SK-MEL-5 (cell line): ENCODE measurements at places on chromosomes 6 and 20.
A peak's percentile ranks its signal among the peaks of the same experiment; 100 is the strongest.

GRCh38 chr6:18302561-18303439, 38.5 kb upstream of the DEK start:
- peak; percentile 57 for DNase-seq

DNA sequence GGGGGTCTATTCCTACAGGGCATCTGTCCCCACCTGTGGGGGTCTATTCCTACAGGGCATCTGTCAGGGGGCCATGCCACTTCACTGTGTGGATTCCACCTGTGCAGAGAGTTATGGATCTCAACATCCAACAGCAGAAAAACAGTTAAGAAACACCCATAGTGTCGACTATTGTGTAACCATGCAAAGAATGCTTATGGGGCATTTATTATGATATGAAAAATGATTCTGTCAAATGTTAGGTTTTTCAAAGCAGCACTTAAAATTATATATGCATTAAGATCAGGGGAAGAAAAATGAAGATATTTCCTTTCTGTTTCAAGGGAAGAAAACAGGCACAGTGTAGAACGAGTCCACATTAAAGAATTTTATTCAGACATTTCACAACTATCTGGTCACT, 2.9 kb downstream of the GPR31 start:
- no peak for DNase-seq

DNA sequence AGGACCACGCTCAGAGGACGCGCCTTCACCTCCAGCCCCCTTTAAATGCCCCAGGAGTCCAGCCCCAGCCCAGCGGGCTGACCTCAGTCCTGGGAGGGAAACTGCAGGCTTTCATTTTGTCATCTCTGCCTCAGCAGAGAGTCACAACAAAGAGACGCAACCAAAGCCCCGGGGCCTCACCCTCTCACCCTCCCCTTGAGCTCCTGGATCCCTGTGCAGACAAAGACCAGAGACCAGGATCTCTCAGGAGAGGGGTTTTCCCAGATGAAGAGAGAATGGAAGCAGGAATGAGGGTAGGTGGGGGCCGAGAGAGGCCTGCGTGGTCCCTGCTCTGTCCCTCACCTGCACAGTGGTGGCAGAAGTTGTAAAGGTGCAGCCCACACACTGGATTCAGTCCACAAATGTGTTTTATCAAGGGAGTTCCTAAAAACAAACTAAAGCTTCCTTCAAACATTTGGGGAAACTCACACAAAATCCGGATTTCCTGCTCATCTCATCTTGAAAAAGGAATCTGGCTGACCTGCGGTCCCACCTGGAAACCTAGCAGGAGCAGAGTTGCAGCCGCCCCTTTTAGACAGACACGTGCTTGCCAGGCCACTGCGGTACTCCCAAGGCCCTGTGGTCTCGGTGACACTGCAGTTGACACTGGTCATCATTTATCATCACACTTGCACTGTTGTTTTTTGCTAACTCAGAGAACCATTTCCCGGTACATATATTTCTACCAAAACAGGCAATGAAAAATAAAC, 27.1 kb downstream of the PTGIS start:
- no peak for DNase-seq

- no peak for DNase-seq
Observed at GRCh38 chr6:154230393-154230792, 126.2 kb downstream of the IPCEF1 start.

- no peak for DNase-seq
Observed at GRCh38 chr6:1770435-1770843, 160.7 kb downstream of the FOXC1 start.

DNA sequence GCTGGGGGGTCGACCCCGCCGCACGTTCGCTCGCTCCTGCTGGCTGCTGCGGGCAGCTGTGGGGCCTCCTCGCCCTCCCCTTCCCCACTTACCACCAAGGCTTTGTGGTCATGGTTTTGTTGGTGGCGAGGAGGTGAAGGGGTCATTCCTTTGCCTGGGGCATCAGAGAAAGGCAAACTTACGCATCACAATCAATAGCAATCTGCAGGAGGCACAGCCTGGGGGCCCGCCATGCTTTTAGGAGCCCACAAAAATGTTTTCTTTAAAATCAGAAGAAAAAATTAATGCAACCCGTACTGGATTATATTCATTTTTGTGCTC, 137.0 kb downstream of the IMPG1 start:
- DNase-seq, result no peak

DNA sequence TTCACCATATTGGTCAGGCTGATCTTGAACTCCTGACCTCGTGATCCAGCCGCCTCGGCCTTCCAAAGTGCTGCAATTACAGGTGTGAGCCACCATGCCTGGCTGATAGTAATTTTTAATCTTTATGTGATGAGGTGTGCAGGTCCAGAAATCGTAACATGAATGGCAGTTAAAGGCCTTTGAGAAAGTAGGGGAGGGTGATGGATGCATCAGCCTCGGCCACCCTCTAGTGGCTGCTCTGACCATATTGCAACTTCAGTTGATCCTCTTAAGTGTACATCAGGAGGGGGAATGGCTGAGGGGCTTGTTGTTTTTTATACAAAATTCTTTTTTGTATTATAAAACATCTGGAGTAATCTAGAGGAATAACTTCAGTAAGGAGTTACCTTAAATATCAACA, 193.0 kb downstream of the ZFAND3 start:
- DNase-seq, result peak; percentile 69

- DNase-seq, result no peak
Observed at GRCh38 chr6:7827142-7827541, 83.4 kb downstream of the TXNDC5 start.

DNA sequence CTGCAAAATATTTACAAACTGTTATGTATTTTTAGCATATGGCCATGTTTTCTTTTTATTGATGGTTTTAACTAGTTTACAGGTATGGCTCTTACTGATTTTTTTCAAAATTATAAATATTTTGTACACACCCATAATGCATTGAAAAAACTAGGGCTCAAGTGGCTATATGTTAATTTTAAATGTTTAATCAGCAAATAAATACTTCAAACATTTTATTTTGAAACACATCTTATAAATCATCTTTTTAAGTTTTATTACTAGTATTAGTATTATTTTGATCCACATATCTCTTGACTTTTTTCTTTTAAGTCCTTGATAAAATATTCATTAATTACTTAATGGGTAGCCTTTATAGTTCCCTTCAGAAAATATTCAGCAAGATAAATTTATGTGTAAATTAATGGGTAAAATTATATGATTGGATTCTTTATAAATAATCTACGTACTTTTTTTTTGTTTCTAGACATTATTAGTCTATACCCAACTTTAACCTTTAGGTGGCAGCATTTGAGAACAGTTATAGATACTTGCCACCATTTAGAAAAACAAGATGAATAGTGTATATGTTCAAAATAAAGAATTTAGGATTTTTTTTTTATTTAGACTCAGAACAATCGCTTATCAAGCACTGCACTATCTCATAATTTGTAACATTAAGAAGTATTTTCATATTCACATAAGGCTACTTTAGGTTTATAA, 241.9 kb downstream of the ADGRB3 start:
- DNase-seq, result peak; percentile 52

DNA sequence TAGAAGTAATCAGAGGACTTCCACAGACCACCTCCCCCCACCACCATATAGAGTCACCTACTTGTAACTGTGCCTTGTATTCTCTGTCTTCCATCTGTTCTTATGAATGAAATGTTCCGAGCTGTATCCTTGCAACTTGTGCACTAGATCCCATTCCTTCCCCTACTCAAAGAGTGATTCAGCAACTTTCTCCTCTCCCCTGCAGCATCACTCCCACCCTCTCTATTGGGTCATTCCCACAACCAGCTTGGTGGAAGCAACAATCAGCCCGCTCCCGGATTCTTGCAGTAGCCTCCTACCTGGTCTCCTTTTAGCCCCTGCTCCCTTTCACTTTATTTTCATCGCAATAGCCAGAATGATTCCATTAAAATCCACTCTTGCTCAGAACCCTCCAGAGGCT, 34.9 kb upstream of the REV3L start:
- peak; percentile 50 for DNase-seq

DNA sequence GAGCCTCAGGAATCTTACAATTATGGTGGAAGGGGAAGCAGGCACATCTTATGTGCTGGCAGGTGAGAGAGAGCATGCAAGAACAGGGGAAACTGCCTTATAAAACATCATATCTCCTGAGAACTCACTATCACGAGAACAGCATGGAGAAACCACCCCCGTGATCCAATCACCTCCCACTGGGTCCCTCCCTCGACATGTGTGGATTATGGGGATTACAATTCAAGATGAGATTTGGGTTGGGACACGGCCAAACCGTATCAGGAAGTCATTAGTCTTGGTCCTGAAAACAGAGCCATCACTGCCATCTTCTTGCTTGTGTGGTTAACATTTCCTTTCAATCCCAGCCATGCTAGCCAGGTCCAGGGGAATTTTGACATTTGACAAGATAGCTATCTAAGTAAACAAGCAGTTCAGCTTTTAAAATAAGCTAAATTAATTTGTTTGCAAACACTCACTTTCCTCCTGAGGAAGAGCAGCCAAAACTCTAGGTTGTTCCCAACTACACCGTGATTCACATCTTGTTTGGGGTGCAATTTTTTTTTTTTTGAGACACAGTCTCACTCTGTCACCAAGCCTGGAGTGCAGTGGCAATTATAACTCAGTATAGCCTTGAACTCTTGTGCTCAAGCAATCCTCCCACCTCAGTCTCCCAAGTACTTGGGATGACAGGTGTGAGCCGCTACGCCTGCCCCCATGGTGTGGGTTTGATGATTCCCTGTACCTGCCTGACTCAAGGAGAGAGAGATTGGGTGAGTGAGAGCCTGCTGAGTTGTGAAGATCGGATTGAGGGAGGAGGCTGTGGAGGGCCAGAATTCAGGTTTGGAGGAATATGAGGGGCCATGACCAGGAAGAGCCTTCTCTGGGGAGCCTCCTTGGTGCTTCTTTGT, 13.0 kb upstream of the PPP1R14C start:
- no peak for DNase-seq

GRCh38 chr20:53611449-53611894, 17.8 kb upstream of the ZNF217 start:
- peak; percentile 65 for DNase-seq

- no peak for DNase-seq
Observed at GRCh38 chr6:123972600-123973294, 169.1 kb downstream of the NKAIN2 start.

- no peak for DNase-seq
Observed at GRCh38 chr6:13357551-13358075, 29.3 kb upstream of the TBC1D7 start.

- DNase-seq, result no peak
Observed at GRCh38 chr6:83019741-83020140, 45.9 kb downstream of the UBE3D start.

GRCh38 chr20:32481311-32482142, 103.6 kb downstream of the NOL4L start:
- DNase-seq, result no peak

DNA sequence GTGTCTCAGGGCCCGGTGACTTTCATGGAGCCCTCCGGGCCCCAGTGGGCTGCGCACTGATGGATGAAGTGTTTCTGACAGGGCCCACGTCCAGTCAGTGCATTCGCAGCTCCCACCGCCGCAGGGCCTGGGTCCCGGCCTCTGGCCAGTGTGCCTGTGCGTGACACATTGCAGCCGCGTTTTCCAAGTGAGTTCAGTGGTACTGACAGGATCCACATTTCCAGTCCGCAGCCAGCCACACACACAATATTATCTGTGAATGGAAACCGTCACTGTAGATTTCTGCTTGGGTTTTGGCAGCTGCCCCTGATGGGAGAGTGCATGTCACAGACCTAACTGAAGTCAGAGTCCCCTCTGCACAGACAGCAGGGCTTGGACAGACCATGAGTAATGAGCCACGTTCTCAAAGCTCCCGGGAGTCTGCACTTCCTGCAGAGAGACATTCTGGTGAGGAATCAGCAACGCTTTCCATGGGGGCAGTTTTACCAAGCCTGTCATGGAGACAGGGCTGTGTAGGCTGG, 171.4 kb downstream of the MYLK4 start:
- no peak for DNase-seq

DNA sequence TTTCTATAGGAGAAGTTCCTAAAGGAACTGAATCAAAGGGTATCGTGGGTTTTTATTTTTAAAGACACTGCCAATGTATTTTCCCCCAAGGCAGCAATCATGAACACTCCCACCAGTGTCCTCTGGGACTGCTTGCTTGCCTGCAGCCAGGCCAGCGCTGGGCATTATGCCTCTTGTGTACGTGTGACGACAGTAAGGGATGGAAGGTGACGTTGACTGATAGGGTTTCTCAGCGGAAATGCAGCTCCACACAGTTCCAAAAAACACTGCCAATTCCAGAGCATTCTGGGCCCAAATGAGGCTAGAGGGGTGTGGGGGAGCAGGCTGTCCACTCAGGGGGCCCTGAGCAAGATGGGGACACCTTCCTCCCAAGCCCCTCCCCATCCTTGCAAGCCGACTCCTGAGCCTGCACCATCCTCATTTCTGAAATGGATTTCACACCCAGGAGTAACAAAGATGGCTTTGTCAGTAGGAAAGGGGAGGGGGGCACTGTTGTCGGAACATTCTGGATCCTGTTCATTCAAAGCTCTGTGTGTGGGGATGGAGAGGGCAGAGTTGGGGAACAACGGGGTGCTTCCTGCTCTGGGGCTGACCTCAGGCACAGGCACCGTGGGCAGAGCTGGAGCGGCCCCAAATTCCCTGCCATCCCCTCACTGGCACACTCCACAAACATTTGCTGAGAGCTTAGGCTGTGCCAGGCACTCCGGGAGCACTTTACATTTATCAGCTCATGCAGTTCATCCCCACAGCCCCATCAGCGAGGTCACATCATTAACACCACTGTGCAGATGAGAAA, 20.0 kb downstream of the PREX1 start:
- peak; percentile 28 for DNase-seq

DNA sequence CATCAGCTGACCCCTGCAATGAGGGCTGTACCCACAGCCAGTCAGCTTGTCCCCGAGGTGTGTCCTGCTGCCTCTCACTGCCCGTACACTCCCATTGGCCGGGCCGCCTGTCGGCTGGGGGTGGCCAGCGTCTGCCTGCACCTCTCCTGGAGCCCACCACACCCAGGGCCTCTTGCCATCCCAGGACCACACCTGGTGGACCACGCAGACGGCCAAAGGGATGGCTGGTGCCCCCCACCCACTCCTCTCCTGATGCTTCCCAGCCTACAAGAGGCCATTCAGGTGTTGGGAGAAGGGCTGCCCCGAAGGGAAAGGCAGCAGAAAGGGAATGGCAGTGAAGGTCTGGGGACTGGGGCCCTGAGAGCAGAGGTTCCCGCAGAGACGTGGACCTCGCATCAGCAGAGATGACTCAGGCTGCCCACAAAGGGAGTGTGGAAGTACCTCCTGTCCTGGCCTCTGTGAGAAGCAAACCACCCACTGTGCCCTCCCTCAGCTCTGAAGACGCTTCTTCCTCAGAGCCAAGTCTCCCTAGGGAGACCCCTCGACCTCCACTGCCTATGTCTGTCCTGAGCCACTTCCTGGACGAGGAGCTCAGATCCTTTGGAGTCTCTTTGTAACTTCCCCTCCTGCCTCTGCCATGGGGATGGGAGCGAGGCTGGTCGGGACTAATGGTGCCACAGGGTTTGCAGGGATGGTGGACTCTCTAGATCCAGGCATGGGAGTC, 60.9 kb downstream of the PYGB start:
- DNase-seq, result no peak

DNA sequence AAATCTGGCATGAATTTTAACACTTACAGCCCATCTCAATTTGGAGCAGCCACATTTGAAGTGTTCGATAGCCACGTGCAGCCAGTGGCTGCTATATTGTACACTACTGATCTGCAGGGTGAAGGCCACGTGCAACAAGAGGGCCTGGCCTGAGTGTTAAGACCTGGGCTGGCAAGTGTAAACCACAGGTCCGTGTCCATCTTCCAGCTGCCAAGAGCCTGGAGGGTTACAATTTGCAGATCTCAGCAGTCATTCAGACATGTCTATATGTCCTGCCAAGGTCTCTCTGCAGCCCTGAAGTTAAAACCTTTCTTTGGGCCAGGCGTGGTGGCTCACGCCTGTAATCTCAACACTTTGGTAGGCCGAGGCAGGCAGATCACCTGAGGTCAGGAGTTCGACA, 14.1 kb downstream of the SGK2 start:
- DNase-seq, result no peak
